Ascending aorta (tissue), 2 donors: ENCODE measurements at places on chromosomes 16 and 17.
A peak's percentile ranks its signal among the peaks of the same experiment; 100 is the strongest.

DNA sequence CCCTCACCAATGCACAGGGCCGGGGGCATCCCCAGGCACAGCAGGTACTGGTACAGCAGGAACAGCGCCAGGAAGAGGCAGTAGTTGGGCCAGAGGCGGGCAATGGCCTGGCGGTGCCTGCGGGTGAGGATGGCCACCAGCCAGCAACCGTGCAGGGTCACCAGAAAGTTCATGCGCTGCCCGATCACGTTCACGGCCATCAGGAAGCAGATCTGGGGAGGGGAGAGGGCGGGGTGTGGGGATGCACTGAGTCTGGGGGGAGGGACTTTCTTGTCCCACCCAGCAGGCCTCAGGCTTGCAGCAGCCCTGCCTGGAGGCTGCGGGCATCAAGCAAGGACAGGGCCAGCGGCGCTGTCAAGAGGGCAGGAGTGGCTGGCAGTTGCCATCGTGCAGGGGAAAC lies 25.4 kb downstream of the CTU2 start:
- DNase-seq = no peak

DNA sequence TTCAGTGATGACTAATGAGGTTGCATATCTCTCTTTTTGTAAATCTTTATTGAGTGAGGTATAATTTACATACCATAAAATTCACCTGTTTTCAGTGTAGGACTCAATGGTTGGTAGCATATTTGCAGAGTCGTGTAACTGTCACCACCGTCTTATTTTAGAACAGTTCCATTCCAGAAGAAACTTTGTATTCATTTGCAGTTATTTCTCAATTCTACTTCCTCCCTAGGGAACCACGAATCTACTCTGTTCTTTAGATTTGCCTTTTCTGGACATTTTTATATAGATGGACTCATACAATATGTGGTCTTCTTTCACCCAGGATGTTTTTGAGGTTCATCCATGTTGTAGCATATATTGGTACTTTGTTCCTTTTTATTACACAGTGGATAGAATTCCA lies 3.7 kb downstream of the FTO start:
- no peak for DNase-seq

- no peak for DNase-seq
Measured at GRCh38 chr16:79134300-79134699, 466.2 kb downstream of the MAF start.

- no peak for DNase-seq
Measured at GRCh38 chr17:5485270-5486205, at the start of gene DERL2. DERL2 (minus strand) TSS chr17:5486178; CDS start chr17:5486161, 17 bp downstream.

DNA sequence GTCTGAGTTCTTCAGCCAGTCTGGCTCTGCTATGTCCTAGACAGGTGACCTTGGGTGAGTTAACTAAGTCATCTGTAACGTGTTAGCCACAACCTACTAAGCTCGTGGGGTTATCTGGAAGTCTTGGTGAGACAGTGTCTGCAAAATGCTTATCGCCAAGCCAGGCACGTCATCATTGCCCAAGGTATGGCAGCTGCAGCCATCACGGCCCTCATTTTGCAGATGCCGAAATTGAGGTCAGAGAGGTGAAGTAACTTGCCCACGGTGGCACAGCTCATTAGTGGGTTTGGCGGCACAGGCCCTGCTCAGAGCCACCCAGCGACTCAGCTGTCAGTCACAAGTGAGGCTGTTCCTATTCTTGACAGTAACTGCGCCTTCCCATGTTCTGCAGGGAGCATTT lies 79.8 kb downstream of the CMIP start:
- no peak for DNase-seq

- DNase-seq = no peak
Measured at GRCh38 chr16:64532691-64533090, 589.2 kb downstream of the CDH11 start.

GRCh38 chr16:55540221-55540620 lies 26.3 kb upstream of the CAPNS2 start:
- DNase-seq = no peak

DNA sequence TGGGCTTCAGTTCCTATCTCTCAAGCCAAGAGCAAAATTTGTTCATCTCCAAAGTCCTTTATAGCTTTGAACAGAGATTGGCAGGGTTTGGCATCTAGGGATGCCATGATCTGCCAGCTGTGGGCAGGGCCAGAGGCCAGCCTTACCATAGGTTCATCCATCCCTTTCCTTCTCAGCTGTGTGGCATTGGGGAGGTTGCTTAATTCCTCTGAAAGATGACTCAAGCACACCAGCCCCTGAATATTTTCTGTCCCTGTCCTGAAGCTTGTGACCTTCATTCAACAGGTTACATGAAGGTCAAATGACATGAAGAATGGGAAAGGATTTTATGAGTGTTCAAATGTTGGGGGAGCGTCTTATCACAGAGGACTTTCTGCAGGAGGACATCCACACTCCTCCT lies 3.4 kb downstream of the MT1G start:
- DNase-seq = no peak

GRCh38 chr16:2791174-2791573 lies 3.8 kb upstream of the PRSS33 start:
- DNase-seq = no peak

GRCh38 chr17:57946798-57947358 lies 8.3 kb downstream of the CUEDC1 start:
- no peak for DNase-seq

GRCh38 chr17:64377769-64378282 lies 12.8 kb downstream of the PECAM1 start:
- DNase-seq = no peak

- no peak for DNase-seq
Measured at GRCh38 chr16:86994651-86995171, 322.5 kb downstream of the C16orf95 start.

GRCh38 chr16:74903120-74903519 lies 81.8 kb downstream of the WDR59 start:
- no peak for DNase-seq

DNA sequence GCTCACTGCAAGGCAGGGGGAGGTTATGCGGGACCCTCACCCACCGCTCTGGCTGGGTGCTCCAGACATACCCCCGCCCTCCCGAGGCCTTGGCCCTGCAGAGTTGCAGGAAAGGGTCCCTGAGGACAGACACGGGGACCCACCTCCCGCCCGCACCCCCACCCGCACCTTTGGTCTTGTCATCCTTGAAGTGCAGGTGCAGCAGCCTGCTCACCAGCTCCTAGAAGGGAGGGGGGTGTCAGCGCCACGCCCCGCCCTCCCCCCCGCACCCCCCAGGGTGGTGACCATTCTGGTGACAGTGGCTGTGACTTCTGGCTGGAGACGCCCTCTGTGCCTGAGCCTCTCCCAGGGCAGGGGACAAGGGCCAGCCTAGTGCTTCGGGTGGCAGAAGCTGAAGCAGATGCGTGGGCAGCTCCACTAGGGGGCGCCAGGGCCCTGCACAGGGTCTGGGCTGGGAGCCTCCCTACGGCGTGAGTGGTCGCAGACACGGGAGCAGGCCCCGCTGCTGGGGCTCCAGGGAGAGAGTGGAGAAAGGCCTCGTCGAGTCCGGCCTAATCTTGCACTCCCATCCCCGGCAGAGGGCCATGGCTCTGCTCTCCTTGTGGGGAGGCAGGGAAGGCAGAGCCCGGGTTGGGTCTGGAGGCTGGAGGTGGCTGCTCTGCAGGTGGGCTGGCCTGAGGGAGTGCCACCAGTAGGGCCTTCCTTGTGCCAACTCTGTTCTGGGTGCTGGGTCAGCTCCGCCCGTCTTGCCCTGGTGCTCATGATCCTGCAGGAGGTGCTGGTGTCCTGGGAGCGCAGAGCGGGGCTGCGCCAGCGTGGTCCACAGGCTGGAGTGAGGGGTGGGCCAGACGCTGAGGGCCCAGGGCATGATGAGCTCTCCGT lies 2.7 kb downstream of the CENPX start:
- no peak for DNase-seq

DNA sequence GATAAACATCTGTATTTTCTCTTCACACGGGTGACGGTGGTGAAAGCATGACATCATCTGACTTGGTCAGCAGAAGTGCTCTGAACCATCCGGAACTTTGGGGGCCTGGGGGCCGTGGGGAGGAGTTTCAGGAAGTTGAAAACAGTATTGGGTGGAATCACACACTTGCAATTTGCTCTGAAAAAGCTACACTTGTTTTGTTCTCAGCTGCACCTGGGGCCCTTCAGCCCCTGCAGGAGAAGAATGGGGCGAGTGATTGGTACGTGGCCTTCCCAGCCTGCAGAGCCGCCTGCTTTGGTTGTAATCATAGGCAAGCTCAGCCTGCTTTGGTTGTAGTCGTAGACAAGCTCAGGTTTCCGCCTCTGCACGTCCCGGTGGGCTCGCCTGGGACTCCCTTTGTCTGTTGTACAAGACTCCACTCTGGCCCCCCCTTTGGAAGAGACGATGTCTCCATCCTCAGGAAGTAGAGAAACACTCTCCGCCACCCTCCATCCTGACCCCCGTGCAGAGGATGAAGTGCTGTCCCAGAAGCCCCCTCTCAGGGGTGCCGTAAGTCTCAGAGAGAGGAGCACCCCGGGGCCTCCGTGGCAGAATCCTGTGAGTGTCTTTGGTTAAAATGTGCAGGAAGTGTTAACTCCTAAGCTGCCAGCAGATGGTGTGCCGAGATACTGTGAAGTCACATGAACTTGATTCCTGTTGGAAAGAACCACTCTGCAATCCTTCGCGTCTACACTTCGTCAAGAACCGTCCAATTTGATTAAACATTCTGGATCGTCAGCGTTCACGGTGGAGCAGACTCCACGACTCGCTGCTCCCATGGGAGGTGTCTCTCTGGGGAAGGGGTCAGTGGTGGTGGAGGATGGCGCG lies 5.4 kb downstream of the BANP start:
- DNase-seq = no peak

GRCh38 chr16:81936209-81937000 lies 74.9 kb downstream of the SDR42E1 start:
- DNase-seq = no peak

GRCh38 chr17:5809580-5810188 lies 225.4 kb upstream of the NLRP1 start:
- DNase-seq = no peak

DNA sequence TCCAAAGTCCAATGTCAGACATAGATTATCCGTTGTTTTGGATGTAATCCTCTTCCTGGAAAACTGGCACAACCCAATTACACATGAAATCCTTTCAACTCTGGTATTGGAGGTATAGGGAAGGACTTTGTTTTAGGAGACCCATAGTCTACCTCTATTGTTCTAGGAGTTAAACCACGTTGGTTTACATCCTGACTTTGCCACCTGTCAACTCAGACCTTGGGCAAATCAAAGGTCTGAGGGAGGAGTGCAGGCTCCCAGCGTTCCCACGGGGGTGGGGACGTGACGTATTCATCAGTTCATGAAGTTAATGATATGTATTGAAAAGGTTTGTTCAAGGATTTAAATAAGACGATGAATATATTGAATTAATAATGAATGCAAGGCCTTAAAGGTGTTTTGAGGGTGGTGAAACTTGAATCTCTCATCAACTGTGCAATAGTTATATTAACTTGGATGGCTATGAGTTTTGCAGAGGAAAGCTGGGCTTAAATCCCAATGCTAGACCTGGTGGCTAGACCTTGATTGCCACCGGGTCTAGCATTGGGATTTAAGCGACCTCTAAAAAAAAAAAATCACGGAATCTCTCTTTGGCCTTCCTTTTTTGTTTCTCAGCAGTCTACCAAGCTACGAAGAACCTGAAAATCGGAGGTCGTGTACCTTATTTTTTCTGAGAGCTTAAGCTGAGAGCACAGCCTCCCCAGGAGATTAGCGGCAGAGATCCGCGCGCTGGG lies 744 bp upstream of the NF1 start:
- DNase-seq = no peak

DNA sequence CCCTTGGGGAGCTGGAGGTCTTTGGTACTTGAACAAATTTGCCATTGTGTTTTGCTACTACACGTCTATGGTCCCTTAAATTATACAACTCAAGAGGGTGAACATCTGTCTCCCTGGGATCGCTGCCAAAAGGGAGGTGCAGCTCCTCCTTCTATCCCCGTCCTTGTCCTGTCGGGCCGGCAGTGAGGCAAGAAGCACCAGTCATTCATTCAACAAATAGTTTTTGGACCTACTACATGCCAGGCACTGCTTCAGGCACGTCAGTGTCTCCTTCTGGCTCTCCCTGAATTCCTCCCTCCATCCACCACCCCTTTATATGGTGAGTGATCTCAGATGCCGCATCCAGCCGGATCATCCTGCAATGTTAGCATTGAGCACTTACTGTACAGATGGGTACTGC lies 2.2 kb upstream of the RPL38 start:
- no peak for DNase-seq

- peak; percentile 48 for DNase-seq
Measured at GRCh38 chr16:50881956-50882355, 140.1 kb downstream of the CYLD start.

DNA sequence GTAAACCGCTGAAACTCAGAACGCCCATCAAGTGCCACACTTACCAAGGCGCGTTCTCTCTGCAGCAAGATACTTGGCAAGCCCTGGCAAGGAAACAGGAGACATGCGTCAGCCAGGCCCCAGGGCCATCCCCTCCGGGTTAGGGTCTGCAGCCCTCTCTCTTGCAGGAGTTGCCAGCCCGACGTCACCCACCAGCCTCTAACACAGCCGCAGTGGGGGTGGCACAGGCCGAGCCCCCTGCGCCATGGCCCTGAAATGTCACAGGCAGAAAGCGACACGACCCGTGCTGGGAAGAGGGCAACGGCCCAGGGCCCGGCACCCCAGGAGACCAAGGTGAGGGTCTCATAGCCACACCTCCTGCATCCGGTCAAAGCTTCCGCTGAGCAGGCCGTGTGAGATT lies 21.9 kb downstream of the ELAC2 start:
- DNase-seq = no peak

GRCh38 chr17:62008294-62008693 lies 56.8 kb downstream of the MED13 start:
- no peak for DNase-seq

DNA sequence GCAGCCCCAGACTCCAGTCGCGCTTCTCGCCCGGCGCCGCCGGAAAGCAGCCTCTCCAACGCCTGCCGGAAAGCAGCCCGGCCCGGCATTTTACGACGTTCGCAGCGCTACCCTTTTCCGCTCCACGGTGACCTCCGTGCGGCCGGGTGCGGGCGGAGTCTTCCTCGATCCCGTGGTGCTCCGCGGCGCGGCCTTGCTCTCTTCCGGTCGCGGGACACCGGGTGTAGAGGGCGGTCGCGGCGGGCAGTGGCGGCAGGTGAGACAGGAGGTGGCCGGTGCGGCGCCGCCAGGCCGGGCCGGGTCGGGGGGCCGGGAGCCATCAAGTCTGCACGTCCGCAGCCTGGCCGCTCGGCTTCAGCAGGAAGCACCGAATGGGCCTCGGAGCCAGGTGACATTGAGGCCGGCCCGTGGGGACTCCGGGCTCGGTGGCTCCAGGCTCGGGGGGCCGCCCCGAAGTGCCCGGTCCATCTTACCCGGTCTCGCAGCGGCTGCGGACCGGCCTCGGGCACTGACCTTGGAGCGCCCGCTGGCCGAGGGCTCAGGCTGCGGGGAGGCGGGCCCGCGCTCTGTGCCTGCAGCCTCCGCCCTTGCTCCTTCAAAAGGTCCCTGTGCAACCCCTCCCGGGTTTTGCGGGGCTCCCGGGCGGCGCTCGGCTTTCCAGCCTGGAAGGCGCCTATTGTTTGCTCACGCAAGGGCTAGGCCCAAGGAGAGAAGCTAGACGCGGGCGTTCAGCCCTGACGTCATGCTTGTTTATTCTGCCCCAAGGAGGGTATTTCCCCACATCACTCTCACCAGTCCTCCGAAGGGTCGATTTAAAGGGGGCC lies at the start of the genes COX4I1 and EMC8:
Gene COX4I1, plus strand, starts transcription at position 199 of the 824 bp plus-strand sequence. CDS start 1,511 bp downstream, outside the sequence.
Gene EMC8, minus strand, starts transcription at position 48 of the 824 bp plus-strand sequence. CDS start 249 bp downstream, outside the sequence.
- DNase-seq = peak; percentile 96
